ENCODE measurements at places on chromosomes 11 and 22. TPM values are rescaled to one million over a fixed set of nuclear protein-coding genes. Genes with fewer than 3 reads are reported as not detected.

HBG1 gene
- total RNA-seq, result not detected

OR8G5 gene
- total RNA-seq, result not detected

RPUSD4 gene
- total RNA-seq, result 38.7 TPM

MS4A3 gene
- total RNA-seq, result not detected

CRYAB gene
- total RNA-seq, result not detected

MPEG1 gene
- total RNA-seq, result 0.05 TPM

LRRC56 gene
- 3.1 TPM for total RNA-seq

OR4D5 gene
- total RNA-seq, result not detected

FGF3 gene
- not detected for total RNA-seq

THAP12 gene
- 55.9 TPM for total RNA-seq

OR4C6 gene
- not detected for total RNA-seq

LARGE2 gene
- 0.90 TPM for total RNA-seq

KLHL35 gene
- 1.2 TPM for total RNA-seq

SUN2 gene
- 179 TPM for total RNA-seq

MRGPRX3 gene
- not detected for total RNA-seq

OR4C11 gene
- total RNA-seq, result not detected

ZNF280A gene
- total RNA-seq, result not detected

HEPHL1 gene
- total RNA-seq, result not detected

LINC01488 gene
- not detected for total RNA-seq

PYGM gene
- total RNA-seq, result 4.5 TPM

FGF4 gene
- total RNA-seq, result not detected

SCARF2 gene
- 1.0 TPM for total RNA-seq

SCGB1D2 gene
- total RNA-seq, result not detected

PGR gene
- not detected for total RNA-seq

HEPN1 gene
- total RNA-seq, result not detected

CKAP5 gene
- total RNA-seq, result 148 TPM

APOL1 gene
- 32.7 TPM for total RNA-seq

TTLL12 gene
- total RNA-seq, result 37.7 TPM

KCNJ11 gene
- 0.29 TPM for total RNA-seq

MYBPC3 gene
- total RNA-seq, result not detected

MUC2 gene
- total RNA-seq, result not detected

APOA1 gene
- not detected for total RNA-seq

WT1 gene
- not detected for total RNA-seq

NNMT gene
- total RNA-seq, result not detected

ACO2 gene
- total RNA-seq, result 74.9 TPM

MAPK8IP2 gene
- total RNA-seq, result 0.60 TPM

NOX4 gene
- not detected for total RNA-seq

STIM1 gene
- total RNA-seq, result 129 TPM

KBTBD3 gene
- total RNA-seq, result 16.8 TPM

CASP1 gene
- 20.4 TPM for total RNA-seq

ANO9 gene
- total RNA-seq, result 56.5 TPM

PTPRJ gene
- 50.6 TPM for total RNA-seq

DERL3 gene
- 5.2 TPM for total RNA-seq

POU2AF3 gene
- total RNA-seq, result not detected

KRTAP5-7 gene
- total RNA-seq, result not detected

HBB gene
- total RNA-seq, result not detected

OR4C46 gene
- total RNA-seq, result not detected

IGF2 gene
- total RNA-seq, result 2.0 TPM

PAMR1 gene
- total RNA-seq, result not detected

ISX gene
- total RNA-seq, result not detected

DEFB131B gene
- not detected for total RNA-seq

C11orf86 gene
- not detected for total RNA-seq

KRTAP5-8 gene
- not detected for total RNA-seq

TRIM5 gene
- 19.4 TPM for total RNA-seq

PSMD13 gene
- total RNA-seq, result 133 TPM

BIK gene
- total RNA-seq, result 3.2 TPM
